ENCODE measurements at places on chromosomes 13 and 19.

DNA sequence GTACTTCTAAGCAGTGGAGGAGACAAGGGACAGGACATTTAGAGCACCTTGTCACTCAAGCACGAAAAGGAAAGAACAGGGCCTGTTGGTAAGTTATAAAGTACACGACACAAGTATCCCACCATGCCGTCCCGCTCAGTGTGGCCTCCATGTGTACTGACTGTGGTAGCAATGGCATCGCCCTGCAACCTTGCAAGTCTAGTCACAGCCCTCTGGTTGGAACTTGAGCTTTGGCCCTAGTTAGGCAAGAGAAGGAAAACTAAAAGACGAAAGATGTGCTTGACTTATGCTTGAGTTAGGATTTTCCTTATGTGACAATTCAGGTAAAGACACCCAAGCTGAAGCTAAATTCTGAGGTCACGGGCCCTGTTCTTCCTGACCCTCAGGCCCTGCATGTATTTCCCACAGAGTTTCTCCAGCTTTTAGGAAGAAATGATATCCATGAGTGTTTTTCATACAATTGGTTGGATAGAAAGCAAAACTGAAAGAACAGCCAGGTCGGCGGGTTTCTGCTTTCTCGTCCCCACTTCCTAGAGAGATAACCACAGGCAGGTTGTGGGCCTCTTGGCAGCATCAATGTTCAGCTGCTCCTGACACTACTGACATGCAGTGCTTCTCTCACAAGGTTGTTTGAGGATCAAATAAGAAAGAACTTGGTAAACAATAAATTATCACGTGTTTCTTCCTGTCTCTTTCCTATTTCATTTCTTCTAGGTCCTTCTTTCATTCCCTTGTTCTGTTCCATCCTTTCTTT is 216.2 kb downstream of the IRS2 start:
- no peak for DNase-seq

DNA sequence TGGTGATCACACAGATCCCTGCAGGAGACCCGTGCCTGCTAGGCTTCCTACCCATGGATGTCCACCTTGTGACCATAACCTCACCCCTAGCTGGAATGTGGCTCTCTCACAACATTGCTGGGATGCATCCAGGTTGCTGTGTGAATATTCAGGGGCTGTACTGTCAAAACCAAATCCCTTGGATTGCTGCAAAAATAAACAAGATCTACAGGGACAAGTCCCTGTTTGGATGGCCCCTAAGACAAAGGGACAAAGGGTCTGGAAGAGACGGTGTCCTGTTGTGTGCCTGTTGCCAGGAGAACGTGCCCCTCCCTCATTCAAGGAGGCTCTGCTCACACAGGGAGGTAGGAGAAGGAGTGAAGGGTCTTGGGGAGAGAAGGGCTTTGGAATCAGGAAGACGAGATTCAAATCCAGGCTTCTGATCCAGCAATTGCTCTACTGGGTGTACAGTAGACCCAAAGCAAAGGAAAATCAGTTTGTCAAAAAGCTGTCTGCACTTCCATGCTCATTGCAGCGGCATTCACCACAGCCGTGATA is 89.2 kb upstream of the WASF3 start:
- DNase-seq, result no peak

- DNase-seq, result no peak
Measured at GRCh38 chr13:27147530-27148170, 24.0 kb downstream of the USP12 start.

GRCh38 chr19:33143897-33144405 is 12.0 kb downstream of the WDR88 start:
- no peak for DNase-seq

- DNase-seq, result peak; percentile 61
Measured at GRCh38 chr19:55086730-55087541, 11.3 kb downstream of the EPS8L1 start.

DNA sequence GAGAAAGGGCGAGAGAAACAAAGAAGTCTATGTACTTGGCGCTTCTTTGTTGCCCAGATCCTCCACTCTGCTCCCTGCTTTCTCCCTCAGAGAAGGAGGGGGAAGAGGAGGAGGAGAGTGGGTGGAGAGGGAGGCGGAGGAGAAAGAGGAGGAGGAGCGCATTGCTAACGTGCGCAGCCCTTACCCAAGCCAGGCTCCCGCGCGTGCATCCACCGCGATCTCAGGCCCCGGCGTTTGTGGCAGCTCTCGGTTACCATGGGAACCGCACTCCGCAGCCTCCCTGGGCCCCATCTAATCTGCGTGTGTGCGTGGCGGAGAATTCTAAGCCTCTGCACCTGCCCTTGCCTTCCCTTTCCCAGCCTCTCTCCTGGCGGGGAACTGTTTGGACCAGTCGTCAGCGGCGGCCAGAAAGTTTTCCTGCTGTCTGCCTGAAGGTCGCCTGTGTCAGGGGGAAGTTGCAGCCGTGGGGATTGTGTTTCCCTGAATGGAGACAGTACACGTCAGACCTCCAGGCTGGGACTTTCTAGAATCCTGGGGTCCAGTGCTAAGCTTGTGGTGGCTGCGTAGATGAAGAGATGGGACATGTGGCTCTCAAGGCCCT is at the start of gene ERICH6B:
Gene ERICH6B (minus strand): TSS at position 239 of the 601 bp plus-strand sequence. CDS start 18,734 bp downstream, outside the sequence.
- no peak for DNase-seq

DNA sequence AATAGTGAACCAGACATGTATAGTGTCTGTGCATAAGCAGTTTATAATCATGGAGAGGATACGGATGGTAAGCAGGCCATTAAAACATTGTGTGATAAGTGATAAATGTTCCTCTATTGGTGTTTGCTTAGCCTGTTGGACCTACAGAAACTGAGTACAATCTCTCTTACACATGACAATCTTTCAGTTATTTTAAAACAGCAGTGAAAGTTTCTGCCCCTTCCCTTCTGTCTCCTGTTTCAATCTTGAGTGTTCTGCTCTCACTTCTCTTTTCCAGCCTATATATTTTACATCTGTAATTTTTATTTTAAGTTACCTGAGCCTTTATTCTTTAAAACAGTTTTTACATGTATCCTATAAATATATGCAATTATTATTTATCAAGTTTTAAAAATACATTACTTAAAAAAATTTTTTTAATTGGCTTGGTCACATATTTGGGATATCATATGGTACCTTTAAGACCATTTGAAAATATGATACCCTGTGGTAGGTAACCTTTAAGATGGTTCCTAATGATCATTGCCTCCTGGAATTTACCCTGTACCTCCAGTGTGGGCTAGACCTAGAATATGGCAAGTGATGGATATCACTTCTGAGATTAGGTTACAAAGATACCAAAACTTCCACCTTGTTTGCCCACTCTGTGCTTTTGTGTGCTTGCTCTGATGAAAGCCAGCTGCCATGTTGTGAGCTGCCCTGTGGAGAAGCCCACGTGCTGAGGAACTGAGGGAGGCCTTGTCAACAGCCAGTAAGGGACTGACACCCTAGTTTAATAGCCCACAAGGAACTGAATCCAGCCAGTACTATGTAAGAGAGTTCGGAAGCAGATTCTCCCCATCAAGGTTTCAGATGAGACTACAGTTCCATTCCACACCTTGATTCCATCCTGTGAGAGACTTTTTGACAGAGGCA is 99.3 kb downstream of the DHRS12 start:
- DNase-seq, result no peak

DNA sequence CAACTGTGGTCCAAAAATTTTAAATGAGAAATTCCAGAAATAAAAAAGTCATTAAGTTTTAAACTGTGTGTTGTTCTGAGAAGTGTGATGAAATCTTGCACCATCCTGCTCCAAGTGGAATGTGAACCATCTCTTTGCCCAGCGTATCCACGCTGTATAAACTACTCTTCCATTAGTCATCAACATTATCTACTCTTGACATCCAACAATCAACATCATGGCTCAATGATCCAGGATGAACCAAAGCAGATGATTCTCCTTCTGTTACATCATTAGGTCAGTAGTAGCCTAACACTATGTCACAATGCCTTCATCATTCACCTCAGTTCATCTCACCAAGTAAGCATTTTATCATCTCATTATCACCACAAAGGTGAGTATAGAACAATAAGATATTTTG is 55.3 kb downstream of the SUCLA2 start:
- peak; percentile 5 for DNase-seq

- no peak for DNase-seq
Measured at GRCh38 chr13:34246511-34246910, 428.6 kb downstream of the RFC3 start.

DNA sequence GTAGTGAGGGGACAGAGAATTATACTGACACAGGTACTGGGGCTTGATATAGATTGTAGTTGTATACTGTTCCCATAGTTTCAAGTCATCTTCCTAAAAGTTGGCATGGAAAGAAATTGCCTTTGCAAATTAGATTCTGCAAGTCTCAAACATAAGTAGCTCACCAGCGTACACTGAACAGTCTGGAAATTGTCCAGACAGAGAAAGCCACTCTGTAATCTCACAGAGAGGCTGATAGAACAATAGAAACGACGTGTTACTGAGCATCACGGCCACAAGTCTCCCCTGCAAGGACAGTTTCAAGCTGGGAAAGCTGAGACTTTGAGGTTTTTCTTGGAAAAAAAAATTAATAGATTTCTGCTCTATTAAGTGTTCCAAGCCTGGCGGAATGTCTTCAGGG is 228.6 kb downstream of the DNAJC15 start:
- DNase-seq, result no peak

DNA sequence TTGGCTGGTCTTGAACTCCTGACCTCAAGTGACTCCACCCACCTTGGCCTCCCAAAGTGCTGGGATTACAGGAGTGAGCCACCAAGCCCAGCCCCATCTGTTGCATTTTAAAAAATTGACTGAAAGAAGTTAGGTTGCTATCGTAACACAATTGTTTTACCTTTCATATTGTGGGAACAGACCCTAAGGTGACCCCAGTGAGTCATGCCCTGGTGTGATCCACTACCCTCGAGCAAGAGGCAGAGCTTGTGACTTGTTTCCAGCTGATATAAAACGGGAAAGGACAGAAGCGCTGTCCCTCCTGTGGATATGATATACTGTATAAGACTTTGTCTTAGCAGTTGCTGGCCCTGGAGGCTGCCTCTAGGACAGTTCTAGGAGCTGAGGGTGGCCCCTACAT is 308.6 kb downstream of the HS6ST3 start:
- DNase-seq, result no peak

- no peak for DNase-seq
Measured at GRCh38 chr13:103351035-103351828, 285.0 kb upstream of the SLC10A2 start.

GRCh38 chr13:44074611-44075010 is 194.9 kb downstream of the LACC1 start:
- DNase-seq, result no peak

DNA sequence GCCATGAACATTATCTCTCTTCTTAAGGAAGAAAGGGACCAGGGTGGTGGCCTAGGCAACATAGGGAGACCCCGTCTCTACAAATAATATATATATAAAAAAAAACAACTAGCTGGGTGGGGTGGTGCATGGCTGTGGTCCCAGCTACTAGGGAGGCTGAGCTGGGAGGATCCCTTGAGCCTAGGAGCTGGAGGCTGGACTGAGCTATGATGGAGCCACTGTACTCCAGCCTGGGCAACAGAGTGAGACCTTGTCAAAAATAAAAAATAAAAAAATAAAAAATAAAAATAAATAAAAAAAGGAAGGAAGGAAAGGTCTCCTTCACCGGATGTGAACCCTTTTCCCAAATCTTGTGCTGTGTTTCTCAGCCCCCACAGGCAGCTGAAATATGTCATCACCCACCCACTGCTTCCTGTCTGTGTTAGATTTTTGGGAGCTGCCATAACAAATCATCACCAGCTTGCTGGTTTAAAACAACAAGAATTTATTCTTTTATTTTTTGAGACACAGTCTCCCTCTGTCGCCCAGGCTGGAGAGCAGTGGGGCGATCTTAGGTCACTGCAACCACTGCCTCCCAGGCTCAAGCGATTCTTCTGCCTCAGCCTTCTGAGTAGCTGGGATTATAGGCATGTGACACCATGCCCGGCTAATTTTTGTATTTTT is 9.5 kb upstream of the TSPAN16 start:
- no peak for DNase-seq

- DNase-seq, result no peak
Measured at GRCh38 chr13:91725646-91726045, 327.2 kb downstream of the GPC5 start.

- DNase-seq, result no peak
Measured at GRCh38 chr19:57506163-57506562, 6.4 kb downstream of the ZNF773 start.

DNA sequence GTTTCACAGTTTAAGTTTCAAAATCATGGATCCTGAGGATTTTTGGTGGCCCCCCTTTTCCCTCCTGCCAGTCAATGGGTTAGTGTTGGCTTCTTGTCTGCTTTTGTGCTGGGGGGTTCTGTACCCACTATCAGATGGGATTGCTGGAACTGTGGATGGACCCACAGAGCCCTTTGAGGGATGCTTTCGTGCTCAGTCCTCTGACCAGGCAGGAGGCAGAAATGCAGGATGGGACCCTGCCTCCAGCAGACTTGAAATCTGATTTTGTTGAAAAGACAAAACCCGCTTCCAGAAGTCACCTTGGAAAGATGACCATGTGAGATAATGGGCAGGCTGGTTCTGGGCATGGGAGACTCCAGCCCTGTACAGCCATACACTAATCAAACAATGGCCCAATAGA is 408.9 kb downstream of the ZNF536 start:
- DNase-seq, result no peak

DNA sequence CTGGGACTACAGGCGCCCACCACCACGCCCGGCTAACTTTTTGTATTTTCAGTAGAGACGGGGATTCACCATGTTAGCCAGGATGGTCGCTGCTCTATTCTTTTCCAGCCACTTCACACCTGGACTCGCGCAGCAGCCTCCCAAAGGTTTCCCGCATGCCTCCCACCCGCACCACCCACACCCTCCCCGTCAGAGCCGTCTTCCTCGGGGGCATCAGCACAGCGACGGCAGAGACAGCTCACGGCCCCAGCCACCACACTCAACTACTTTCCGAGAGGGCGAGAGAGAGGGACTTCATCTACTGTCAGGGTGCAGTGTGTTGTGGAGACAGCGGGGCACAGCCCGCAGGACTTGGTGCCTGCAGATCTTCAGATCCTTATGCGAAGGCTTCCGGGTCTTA is 5.6 kb downstream of the ZNF787 start:
- no peak for DNase-seq

DNA sequence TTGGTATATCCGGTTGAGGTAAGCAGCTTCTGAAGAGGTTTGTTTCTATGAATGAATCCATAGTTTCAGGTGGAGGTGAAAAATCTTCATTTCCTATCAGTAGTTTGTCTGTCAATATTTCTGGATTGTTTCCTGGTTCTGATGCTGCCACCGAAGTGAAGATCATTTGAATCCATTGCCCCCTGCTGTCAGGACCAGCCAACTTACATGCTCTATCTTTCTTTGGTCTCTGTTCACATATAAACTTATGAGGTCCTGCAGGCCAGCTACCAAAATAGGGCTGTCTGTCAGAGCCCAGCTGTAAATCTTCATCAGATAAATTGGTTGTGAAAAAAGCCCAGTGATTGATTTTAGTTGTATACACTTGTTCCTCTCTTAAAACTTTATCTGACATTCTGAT is 15.2 kb upstream of the N4BP2L1 start:
- no peak for DNase-seq

- no peak for DNase-seq
Measured at GRCh38 chr19:871446-872265, 12.2 kb downstream of the CFD start.

- no peak for DNase-seq
Measured at GRCh38 chr19:7480970-7481255, 7.9 kb downstream of the PEX11G start.

All from AG09309 (cell line).